Stimulated activated CD4-positive, alpha-beta T cell treated with anti-CD3 and anti-CD28 coated beads, Interleukin-1b, Interleukin-23, amount 100 ng/mL, for 1 hour (primary cell): ENCODE measurements at places on chromosomes 3 and 15.

- DNase-seq, result no peak
Measured at GRCh38 chr3:178714925-178715832, 178.9 kb downstream of the KCNMB2 start.

DNA sequence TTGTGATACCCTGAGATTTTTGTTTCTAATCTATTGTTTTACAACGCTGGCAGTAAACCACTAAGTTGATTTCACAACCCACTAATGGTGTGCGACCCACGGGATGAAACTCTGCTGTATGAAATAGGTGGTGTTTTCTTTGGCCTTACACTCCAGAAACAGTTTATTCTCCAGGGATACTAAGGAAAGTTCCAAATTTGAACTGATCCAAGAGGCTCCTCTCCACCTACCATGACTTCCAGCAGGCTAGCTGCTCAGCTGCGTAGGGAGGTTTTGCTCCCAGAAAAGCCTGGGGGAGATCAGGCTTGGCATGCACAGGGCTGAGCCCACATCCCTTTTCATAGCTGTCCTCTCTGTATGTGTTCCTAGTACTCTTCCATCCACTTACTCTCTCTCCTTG, 71.5 kb downstream of the FAM174B start:
- no peak for DNase-seq

GRCh38 chr15:63440756-63441155, 59.1 kb upstream of the CA12 start:
- no peak for DNase-seq

DNA sequence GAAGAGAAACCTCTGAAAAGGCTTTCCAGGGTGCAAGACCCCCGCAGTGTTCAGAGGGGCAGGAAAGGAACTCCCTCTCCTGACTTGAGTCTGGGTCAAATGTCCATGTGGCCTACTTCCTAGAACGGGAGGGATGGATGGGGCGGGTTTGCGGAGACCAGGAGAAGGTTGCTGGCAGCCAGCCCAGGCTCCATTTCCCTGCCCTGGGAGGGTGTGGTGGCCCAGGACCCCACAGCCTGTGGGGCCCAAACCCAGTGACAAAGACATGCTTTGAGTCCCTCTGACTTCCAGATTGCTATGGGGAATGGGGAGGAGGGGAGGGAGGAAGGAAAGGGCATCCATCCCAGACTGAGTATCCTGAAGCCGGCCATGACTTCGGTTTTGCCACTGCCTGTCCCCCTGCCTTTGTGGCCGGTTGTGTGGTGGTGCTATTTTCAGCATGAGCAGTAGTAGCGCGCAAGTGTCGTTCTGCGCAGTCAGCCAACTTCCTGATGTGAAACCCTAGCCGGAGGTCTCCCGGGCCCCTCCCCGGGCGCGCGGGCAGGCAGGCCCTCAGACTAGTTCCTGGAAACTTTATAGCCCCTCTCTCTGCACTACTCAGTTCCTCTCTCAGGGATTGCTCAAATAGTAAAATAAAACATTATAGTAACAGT, 24.4 kb downstream of the MAGEF1 start:
- DNase-seq, result no peak

- DNase-seq, result no peak
Measured at GRCh38 chr3:169662132-169662842, 1.2 kb downstream of the MECOM start.

- no peak for DNase-seq
Measured at GRCh38 chr15:40928821-40929659, at the start of gene DLL4. Gene DLL4, plus strand, starts transcription at chr15:40929340. Its CDS starts 329 bp downstream, at chr15:40929669.

- no peak for DNase-seq
Measured at GRCh38 chr15:91099995-91100813, at the start of gene SV2B. Gene SV2B, plus strand, starts transcription at chr15:91100257. Its CDS starts 126,007 bp downstream, at chr15:91226264.

GRCh38 chr3:11086856-11087255, 67.4 kb upstream of the HRH1 start:
- DNase-seq, result no peak

GRCh38 chr3:152664766-152665165, 170.2 kb upstream of the P2RY1 start:
- DNase-seq, result no peak

DNA sequence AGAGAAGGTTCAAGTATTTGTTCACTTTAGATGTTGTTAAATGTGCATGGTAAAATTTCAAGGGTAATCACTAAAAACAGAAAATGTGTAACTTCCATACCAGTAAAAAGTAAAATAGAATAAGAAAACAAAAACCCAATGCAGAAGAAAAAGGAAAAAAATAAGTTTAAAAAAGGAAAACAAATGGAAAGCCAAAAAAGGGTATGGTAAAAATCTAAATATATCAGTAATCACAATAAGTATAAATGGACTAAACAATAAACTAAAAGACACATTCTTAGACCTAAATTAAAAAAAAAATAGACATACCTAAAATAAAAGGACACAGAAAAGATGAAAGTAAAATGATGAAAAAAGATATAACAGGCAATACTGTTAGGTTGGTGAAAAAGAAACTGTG, 9.5 kb upstream of the CLN6 start:
- no peak for DNase-seq

DNA sequence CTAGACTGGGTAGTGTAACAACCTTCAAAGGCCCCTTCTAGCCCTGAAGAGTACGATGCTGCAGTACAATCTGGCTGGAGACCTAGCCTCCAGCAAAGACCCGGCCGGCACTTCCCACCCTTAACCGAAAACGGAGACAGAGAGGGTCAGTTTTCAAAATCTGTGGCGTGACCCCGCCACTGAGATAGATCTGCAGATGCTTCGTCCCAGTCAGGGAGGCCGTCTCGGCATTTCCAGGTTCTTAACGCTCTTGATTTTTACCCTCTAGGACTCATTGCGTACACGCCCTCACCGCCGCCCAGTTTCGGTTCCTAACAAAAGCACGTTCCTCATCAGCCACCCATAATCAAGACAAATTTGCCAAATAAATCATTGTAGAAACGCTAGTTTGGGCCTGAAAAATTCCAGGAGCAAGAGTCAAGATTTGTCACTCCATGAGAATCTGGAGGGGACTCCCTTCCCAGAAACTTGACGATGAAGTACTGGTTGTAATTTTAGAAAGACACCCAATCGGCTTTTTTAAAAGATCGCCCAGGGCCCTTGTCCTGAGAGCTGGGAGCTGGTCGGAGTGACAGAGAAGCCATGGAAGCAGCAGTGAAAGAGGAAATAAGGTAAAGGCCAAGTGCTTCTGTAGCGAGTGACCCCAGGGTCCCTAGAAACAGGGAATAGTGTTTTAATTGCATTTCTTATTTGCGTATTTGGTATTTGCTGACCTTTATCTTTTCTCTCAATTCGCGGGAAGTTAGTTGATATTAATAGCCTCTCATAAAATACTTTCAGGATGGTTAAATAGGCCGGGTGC, 868 bp upstream of the TMEM87A start:
- peak; percentile 37 for DNase-seq

DNA sequence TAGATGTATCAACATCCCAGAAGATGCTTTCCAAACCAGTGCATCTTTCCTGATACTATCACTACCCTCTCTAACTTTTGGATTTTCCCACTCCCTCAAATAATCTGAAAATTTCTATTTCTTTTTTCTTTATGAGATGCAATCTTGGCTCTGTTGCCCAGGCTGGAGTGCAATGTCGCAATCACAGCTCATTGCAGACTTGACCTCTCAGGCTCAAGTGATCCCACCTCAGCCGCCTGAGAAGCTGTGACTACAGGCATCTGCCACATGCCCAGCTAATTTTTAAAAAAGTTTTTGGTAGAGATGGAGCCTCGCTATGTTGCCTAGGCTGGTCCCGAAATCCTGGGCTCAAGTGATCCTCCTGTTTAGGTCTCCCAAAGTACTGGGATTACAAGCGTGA, 239.7 kb downstream of the SUCLG2 start:
- no peak for DNase-seq

GRCh38 chr3:36945333-36945980, 603 bp upstream of the TRANK1 start:
- DNase-seq, result no peak

- no peak for DNase-seq
Measured at GRCh38 chr15:44295750-44296431, 7.4 kb downstream of the GOLM2 start.

DNA sequence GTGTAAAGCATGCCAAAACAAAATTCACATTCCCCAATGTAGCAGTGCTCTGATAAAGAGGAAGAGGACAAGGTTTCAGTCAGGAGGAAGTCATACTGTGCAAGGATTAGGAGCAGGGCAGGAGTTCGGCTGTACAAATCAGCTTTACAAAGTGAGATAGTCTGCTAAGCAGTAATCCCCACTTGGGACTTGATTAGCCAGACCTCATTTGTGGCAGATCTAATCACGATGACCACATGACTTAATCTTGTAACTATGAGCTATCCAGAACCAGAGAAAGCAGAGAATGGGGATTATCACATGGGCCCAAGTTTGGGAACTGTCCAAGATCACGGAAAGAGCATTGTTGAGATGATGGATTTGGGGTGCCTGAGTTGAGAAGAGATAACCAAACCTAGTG, 7.8 kb downstream of the DCBLD2 start:
- DNase-seq, result no peak

- DNase-seq, result no peak
Measured at GRCh38 chr15:37824717-37825382, 109.6 kb upstream of the TMCO5A start.

- no peak for DNase-seq
Measured at GRCh38 chr15:71083349-71083748, 31.9 kb upstream of the THSD4 start.

DNA sequence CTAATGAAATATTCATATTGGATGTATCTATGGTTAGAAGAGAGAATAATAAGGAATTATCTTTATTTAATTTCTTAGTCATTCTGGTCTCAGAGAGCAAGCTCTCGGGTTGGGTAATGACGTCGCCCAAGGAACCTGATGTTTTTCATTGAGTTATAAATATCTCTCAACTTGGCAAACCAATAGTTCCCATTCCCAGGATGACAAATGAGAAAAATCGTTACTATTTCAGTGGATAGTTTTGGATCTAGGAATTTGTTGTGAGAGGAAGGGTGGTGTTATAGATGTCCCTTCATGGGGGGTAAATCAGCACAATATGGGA, 162.9 kb upstream of the NR2E3 start:
- DNase-seq, result no peak

GRCh38 chr3:118011910-118012309, 1022.7 kb downstream of the IGSF11 start:
- DNase-seq, result no peak

DNA sequence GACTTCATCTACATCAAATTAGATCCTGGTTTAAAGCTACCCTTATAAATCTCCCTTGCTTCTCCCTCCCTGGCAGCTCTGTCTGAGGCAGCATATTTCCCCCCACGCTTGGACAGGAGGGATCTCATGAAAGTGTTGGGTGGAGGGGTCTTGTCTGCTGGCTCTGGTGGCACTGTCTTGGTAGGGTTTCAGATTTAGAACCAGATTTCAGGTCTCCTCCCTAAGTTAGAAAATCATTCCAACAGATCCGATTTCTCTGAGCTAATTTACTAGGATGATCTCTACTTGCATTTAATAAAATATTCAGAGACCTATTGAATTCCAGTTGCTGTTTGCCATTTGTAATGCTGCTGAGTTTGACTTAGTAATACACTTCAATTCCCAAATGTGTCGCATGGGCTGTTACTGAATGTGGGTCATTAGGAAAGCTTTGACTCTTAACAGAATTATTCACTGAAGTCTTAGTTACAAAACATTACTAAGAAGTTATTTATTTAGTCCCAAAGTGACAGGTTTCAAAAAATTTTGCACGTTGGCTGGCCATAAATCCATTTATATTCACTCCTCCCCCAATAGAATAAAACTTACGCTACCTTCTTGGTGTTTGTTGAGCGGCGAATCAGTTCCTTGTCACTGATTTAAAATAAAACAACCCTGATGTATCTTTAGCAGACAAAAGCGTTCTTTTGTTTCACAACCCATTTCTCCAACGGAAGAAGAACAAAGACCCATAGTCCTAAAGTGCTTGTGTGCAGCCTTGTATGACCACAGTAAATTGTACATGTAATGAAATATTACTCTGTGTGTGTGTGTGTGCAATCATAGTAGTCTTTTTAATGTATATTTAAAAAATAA, 84.5 kb downstream of the TRAK1 start:
- DNase-seq, result no peak

GRCh38 chr3:141407825-141408224, 39.5 kb downstream of the ZBTB38 start:
- DNase-seq, result no peak

- no peak for DNase-seq
Measured at GRCh38 chr3:133812872-133813271, 7.3 kb downstream of the SRPRB start.

GRCh38 chr3:125515421-125515820, 4.6 kb downstream of the SNX4 start:
- DNase-seq, result no peak

DNA sequence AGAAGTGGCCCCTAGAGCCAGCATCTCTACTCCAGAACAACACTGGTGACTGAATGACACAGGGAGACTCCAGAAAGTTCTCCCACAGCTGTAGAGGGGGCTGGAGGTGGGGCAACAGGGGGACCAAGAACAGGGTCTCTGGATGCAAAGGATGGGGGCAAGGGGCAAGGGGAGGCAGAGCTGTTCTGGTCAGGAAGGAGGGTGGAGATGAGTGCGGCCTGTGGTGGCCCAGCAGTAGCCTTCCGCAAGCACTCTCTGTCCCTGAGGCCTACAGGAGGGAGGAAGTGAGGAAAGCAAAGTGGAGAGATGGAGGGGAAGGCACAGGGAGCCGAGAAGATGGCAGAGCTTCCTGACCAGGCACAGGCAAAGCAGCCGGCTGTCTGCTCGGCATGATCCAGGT, 56.5 kb downstream of the HOMER2 start:
- DNase-seq, result no peak

GRCh38 chr15:79084308-79084968, 6.1 kb downstream of the RASGRF1 start:
- no peak for DNase-seq

DNA sequence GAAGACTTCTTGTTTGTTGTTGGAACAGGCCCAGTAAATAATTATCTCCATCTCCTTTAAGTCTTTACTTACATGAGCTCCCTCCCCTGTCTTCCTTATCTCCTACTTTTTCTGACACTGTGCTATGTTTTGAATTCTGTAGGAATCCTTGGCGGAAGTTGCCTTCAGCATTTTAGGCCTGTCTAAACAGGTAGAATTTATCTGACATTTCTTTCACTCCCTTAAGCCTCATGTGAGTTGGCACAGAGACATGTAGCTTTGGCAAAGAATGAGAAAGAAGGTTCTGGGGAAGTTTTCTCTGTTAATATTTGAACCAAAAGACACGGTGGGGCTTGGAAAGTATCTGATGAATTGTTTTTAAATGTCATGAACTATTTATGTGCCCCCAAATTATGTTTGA, 8.1 kb downstream of the MCTP2 start:
- no peak for DNase-seq

- DNase-seq, result no peak
Measured at GRCh38 chr15:48469271-48469670, 138.0 kb downstream of the DUT start.

- DNase-seq, result peak; percentile 64
Measured at GRCh38 chr3:17841190-17841828, 98.9 kb upstream of the TBC1D5 start.

DNA sequence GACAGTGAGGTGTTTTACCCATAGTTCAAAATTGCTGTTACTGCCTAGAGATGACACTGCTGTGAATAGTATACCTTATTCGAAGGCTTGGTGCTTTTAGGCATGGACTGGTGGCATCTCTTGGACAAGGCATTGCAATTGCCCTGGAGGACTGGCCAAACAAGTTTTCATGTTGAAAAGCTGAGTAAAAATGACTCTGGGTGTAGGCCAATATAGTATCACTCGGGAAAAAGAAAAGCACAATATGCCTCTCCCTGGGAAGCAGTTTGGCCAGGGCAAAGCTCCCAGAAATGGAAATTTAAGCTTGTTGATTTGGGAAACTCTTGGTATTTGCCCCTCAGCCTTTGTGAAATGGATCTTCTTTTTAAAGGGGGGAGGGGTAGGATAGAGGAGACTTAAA, 54.8 kb downstream of the ZNF609 start:
- no peak for DNase-seq

- DNase-seq, result no peak
Measured at GRCh38 chr3:170228093-170228766, 6.0 kb downstream of the PRKCI start.
